Immature natural killer cell (primary cell): ENCODE measurements at places on chromosomes 2 and 18. TPM values are rescaled to one million over a fixed set of nuclear protein-coding genes. Genes with fewer than 3 reads are reported as not detected.

DNA sequence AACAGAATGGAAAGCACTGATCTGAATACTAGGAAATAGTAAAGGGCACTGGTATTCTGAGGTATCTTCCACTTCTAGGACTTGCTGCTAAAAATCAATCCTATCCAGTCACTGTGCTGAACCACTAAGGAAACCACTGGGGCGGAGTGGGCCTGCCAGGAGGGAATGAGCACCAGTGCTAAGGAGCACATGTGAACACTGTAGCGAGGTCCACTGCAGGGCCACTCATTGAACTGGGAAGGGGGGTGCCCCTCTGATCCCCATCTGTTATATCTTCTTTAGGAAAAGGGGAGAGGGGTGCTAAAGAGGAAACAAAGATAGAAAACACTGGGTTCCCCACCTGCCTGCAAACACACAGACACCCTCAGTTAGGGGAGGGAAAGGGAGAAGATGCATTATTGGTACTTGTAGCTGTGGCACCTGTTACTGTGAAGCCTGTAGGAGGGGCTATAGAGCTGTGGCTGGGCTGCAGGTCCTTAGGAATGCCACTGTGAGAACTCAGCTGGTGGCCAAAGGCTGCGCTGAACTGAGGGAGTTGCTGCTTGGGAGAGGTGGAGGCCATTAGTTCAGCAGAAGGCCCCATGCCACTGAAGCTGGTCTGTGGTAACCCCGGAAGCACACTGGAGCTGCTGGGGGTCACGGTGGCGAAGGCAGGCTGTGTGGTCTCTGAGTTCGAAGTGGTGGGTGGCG, 81.8 kb downstream of the INO80D start:
- DNase-seq, result no peak

GRCh38 chr2:124740636-124741035, 715.5 kb downstream of the CNTNAP5 start:
- no peak for DNase-seq

DNA sequence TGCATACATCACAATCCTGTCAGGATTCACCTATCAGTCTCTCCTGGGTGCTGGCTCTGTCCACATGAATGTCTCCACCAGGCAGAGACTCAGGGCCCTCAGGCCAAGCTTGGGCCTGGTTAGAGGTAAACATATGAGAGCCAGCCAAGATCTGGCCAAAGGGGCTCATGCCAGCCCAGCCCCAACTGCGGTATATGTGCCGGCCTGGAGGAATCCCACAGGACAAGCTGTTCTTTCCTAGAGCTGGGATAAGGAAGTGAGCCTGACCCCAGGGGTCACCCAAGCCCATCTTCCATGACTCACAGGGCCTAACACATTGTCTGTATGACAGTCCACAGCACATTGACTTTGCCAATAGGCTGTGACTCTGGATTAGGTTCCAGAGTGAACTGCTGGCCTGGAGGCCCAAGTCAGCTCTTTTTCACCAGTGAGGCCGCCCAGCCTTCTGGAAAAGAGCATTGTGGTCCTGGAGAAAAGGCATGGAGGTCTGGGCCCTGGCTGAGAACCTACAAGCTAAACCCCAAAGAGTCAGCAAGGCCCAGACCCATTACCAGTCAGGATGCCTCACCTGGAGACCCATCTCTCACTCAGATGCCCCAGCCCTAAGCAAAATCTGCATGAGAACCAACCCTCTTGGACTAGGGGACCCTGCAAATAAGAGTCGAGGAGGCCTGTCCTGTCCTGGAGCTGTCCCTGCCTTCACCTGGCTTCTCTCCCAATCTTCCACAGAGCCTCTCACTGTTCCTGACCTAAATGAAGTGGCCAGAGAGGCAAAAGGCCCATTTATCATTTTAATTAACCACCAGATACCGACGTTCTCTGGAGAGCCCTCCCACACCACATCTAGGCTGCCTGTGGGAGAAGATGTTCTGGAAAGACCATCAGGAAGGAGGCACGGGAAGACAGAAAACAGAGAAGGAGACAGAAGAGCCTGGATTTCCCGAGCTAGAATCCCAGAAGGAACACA, 120.9 kb upstream of the PKDCC start:
- no peak for DNase-seq

C2orf78 gene
- polyA plus RNA-seq, result not detected

GRCh38 chr2:70113359-70114070, 26.2 kb downstream of the PCBP1 start:
- DNase-seq, result no peak

GRCh38 chr2:205333351-205333750, 348.9 kb upstream of the NRP2 start:
- DNase-seq, result no peak

CKAP2L gene
- 0.91 TPM for polyA plus RNA-seq

DNA sequence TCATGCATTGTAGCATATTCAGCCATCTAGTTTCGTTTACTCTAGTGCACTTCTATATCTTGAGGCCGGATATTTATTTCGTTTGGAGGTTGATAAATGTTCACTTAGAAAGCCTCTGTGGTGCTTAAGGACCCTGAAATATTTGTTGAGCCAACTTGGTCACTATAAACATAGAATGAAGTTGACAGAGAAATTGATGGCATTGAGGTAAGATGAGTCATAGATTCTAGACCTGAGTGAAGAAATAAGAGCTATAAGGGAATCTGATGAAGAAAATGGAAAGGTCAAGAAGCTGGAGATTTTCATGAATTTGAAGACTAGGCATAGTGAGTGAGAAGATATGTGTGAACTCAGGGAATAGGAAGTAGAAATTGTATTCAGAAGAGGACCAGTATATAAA, 35.9 kb downstream of the EPC2 start:
- no peak for DNase-seq

DNA sequence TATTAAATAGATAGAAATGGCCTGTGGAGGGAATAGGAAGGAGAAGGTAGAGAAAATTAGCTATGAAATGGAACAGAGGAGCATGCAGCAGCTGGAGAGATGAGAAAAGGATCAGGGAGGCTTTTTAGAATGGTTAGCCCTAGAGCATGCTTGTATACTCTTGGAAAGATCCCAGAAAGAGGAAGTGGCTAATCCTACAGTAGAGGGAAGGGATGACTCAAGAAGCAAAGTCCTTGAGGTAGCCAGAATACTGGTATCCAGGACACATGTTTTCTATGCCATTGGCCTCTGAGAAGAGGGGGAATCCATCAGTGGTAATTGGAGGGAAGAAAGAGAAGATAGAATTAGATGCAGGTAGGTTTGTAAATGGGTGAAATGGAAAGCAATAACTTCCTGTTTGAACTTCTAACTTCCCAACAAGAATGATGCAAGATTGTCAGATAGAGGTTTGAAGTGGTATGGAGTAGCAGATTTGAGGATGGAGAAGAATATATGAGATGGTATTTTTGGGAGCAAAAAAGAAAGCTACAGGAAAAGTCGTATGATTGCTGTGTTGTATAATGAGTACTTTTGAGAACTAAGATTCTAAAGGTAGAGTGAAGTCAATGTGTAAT, 17.1 kb upstream of the OSBPL6 start:
- no peak for DNase-seq

DNA sequence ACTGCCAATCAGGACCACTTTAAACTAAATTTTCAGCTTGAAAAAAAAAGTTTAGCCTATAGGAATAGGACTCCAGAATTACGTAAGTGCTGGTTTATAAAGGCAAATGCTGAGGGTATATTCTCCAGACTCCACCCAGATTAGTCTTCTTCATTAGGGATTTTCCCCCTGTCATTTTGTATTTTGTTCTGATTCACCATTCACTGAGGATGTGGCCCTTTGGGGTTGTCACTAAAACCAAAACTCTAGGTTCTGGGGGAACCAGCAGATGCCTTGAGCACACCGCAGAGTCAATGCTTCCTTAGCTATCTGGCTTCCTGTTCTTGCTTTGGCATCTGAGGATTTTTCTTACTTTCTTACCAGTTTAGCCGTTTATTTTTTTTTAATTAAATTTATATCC, 10.5 kb downstream of the SCYGR4 start:
- no peak for DNase-seq

GRCh38 chr2:29879456-29879855, 41.9 kb downstream of the ALK start:
- DNase-seq, result no peak

DNA sequence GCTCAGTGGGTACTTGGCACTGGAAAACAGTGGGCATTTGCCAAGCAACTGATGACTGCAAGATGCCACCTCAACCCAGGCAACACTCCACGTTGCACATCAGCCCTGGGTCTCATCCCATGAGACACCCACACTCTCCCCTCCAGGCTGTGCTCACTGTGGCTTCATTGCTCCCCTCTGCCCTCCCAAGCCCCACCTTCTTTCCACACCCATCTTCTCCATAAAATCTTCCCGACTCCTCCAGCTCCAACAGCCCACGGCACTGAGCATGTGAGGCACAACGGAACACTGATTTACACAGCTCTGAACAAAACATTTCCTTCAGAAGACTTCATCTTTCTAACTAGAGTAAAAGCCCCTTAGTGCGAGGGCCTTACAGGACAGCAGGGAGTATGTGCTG, 117.8 kb upstream of the ACAA2 start:
- no peak for DNase-seq

DNA sequence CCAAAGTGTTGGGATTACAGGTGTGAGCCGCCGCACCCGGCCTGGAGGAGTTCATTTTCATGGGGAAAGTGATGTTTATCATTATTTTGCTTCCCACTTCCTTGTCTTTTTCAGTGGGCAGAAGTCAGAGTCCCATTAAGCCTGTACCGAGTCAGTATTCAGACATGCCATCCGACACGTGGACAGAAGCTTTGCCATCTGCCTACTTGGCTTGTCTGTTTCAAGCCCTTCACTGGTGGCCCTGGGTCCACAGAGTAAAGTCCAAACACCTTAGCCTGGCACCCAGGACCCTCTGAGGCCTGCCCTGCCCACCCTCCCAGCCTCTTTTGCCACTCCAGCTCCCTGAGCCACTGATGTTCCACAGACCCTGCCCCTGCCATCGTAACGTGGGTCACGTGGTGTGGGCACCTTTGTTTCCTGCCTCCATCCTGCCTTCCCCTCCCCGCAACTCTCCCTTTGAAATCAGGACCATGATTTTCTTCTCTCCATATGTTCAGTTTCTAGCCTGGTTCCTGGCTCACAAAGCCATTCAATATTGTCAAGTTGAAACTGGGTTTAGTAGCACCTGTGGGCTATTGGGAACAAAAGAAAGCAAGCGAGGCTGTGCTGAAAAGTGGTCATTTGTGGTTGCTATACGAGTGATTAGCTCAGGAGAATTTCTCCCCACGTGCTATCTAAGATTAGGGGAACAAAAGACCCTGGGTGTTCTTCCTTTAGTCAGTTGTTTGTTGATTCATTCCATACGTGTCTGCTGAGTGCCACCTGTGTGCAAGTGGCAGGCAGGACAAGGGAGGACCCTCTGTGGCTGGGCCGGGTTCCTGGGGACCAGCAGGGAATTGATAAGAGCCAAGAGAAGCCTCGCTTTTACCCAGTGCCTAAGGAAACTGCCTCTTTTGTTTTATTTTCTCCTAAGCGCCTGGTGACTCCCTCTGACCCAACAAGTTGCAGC, 5.1 kb upstream of the ODC1 start:
- no peak for DNase-seq

- DNase-seq, result no peak
Observed at GRCh38 chr18:46722051-46722450, 34.8 kb downstream of the ST8SIA5 start.

GRCh38 chr2:649426-650342, 27.5 kb downstream of the TMEM18 start:
- no peak for DNase-seq

GRCh38 chr18:38843291-38843690, 1277.7 kb upstream of the CELF4 start:
- DNase-seq, result no peak
